ENCODE measurements at places on chromosomes 6 and 20.
A peak's percentile ranks its signal among the peaks of the same experiment; 100 is the strongest.

GRCh38 chr6:151001387-151002056, 136.0 kb downstream of the MTHFD1L start:
- DNase-seq: peak; percentile 48

DNA sequence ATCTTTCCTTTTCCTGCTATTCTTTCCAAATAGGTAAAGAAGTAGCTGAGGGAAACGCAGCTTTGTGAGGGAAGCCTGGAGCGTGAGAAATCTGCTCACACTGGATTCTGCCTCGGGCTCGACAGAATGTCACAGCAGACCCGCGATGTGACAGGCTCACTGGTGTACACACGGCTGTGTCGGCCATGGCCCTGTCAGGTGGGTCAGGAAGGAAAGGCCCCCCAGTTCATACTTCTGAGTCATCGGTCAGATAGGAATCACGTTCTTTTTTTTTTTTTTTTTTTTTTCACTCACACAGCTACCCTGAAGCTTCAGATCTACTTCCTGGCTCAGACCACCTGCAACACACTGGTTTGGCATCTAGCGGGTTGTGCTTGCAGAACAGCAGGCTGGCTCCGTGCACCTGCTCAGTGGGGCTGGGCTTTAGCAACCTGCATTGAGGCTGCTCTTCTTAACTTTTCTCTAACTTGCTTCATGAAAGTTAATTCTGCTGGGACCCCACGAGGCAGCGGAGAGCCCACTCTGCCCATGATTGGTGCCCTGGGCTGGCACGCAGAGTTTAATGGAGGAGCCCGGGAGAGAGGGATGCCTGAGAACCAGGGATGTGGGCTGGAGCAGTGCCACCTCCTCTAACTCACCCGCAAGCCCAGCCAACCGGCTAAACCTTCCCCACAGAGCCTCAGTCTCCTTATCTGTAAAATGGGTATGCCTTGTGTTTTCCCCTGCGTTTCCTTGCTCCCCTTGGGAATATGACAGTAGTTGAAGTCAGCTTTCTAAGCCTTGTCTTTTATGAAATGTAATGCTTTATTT, 61.5 kb upstream of the FNDC1 start:
- no peak for DNase-seq

DNA sequence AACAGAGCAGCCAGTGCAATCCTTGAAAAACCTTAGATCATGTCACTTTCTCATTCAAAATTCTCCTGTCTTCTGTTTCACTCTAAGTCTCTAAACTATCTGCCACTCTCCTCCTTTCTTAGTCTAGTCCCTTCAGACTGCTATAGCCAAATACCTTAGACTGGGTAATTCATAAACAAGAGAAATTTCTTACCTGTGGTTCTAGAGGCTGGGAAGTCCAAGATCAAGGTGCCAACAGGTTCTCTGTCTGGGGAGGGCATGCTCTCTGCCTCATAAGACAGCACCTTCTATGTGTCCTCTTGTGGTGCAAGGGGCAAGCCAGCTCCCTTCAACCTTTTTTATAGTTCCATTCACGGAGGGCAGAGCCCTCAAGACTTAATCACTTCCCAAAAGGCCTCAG, 156.3 kb downstream of the MTFR2 start:
- no peak for DNase-seq

- DNase-seq: no peak
These were observed 373.5 kb downstream of the CDC5L start for GRCh38 chr6:44761046-44761445.

DNA sequence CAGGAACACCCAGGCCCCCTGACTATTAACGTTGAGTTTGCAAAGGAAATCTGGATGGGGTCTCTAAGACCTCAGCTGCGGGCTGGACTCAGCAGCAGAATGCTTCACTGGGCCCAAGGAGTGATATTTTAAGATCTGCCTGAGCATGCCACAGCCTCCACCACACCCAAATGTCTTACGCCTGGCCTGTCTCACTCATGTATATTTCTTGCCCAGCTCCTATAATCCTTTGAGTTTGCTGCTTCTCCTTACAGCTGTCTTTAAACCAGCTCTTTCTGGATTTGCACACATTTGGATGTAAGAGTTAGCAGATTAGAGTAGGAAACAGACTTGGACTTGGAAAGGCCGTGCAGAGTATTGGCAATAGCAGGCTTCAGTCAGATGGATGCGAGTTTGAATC, 16.4 kb downstream of the CASS4 start:
- no peak for DNase-seq

DNA sequence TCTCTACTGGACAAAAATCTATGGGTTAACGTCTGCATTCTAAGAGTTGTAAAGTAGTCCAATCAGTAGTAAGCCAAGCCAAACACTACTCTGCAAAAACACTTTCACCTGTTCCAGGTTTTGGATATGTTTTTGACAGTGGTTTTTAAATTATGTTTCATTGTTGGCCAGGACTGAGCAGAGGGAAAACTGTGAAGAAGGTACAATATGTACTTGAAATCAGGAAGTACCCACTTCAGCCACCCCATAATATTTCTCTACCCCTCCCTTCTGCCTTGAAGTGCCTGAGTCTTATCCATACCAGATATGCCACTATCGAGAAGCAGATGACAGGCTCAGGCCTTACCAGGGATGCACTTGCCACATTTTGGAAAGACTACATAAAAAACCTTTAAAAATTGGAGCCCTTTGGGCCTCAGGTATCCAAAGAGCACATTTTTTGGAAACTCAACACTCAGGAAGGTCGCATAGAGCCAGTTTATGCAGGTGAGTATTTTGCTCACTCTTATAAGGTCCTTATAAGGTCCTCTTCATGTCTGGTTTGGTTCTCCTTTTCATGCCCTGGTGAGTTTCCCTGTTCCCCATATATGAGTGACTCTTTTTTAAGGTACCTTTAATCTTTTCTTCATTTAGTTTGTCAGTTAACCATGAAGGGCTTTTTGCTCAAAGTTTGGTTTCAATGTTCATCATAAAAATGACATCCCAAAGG, 859.3 kb upstream of the FLRT3 start:
- DNase-seq: peak; percentile 6

GRCh38 chr6:113362301-113363047, 494.7 kb upstream of the MARCKS start:
- no peak for DNase-seq

DNA sequence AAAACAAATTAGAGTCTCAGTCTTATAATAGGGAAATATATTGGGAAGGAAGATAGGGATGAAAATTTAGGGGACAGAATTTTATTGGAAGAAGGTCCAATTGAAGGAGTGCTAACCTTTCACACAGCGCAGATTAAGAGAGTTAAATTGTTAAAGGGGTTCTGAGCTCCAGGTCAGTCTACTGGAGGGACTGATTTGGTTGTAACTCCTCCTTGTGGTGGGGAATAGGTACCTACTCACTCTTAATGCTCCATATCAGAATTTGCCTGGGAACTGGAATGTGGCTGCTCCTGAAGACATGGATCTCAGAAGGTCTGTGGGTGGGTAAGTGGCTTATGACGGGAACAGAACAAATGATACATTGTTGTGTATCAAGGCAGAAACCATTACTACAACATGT, 143.5 kb downstream of the FLRT3 start:
- DNase-seq: no peak

- DNase-seq: no peak
These were observed 124.0 kb upstream of the ECI2 start for GRCh38 chr6:4259391-4259790.

- no peak for DNase-seq
These were observed 30.8 kb downstream of the BNIP5 start for GRCh38 chr6:36305885-36306284.

- no peak for DNase-seq
These were observed 264.8 kb downstream of the THBS2 start for GRCh38 chr6:168988801-168989200.

DNA sequence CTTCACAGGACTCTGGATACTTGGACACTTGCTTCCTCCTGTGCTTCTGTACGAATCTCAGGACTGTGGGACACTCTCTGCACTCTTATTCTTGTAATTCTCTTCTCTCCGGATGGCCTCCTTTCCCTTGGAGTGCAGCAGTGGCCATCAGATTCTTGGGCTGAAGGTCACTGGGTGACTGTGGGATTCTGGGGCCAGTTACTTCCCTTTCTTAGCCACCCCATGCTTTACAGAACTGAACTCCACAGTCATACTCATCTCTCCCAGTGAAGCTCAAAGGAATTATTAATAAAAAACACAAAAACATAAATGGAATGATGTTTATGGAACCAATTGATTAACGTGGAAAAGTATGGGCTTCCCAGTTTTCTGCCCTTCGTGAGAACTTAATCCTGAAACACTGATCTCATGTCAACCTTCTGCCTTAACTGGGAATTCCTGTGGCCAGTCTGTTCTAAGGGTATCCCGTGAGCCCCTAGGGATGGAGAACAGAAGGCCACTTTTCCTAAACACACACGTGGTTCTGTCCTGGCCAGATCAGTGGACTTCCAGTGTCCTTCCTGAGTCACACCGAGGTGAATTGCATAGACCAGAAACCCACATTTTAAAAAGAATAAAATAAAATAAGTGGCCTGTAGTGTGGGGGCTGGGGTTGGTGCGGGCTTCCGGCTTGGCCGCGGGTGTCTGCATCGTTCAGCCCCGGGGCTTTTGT, 23.6 kb upstream of the HLA-E start:
- peak; percentile 22 for DNase-seq

- DNase-seq: no peak
These were observed 31.4 kb downstream of the BCAS1 start for GRCh38 chr20:54038961-54039360.

DNA sequence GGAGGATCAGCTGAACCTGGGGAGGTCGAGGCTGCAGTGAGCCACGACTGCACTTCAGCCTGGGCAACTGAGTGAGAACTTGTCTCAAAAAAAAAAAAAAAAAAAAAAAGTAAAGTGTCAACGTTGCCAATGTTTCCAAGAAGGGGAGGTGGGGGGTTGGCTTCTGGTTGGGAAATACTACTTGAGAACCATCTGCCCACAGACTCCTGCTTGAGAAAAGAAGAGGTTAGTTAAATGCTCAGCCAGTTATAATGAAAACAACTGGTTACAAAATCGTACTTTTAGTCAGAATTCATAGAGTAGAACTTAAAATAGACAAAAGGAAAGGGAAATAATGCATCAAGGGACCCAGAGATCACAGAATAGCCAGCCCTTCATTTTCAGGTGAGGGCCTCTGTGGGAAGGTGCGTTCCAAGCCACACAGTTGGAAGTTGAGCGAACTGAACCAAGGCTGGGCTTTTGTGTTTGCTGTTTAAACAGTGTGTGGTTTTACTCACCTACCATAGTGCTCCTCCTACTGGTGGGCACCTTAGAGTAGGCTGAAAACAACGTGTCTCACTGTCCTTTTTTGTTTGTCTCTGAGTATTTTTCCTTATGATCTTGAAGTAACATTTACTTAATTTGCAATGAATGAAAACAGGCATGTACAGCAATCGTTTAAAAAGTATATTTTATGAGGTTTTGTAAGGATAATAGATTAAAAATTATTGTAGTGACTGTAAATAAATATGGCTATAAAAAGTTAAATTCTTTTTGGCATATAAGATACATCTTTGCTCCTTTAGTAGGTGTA, 200.7 kb downstream of the BCAS1 start:
- DNase-seq: peak; percentile 48

DNA sequence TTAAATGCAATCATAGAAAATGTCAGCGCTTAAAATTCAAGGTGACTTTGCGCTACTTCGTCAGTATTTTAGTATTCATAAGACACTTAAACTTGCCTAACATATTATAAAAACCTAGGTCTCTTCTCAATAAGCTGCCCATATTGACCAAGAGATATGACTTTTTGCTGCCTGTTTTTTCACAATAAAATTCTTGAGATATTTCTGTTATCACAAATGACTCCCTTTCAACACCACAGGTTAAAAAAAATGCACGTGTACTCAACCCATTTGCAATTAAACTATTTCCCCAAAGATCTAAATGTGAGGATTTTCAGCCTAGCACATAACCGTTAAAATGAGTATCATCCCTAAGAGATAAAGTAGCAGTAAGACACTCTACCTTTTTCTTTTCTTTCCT, 10.7 kb downstream of the ATXN1 start:
- DNase-seq: no peak

DNA sequence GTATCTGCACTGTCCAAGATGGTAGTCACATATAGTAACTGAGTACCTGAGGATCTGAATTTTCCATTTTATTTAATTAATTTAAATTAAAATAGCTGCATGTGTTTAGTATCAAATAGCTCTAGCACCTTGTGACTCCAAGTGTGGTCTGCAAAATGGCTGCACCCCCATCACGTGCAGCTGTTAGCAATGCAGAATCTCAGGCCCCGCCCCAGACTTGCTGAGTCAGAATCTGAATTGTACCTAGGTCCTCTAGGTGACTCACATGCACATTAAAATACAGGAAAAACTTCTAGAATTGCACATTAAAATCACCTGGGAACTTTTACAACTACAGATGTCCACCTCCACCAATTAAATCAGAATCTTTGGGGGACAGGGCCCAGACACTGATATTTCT, 19.2 kb upstream of the FAM83C start:
- DNase-seq: no peak

GRCh38 chr6:126781582-126781981, 336.9 kb upstream of the RSPO3 start:
- DNase-seq: no peak

DNA sequence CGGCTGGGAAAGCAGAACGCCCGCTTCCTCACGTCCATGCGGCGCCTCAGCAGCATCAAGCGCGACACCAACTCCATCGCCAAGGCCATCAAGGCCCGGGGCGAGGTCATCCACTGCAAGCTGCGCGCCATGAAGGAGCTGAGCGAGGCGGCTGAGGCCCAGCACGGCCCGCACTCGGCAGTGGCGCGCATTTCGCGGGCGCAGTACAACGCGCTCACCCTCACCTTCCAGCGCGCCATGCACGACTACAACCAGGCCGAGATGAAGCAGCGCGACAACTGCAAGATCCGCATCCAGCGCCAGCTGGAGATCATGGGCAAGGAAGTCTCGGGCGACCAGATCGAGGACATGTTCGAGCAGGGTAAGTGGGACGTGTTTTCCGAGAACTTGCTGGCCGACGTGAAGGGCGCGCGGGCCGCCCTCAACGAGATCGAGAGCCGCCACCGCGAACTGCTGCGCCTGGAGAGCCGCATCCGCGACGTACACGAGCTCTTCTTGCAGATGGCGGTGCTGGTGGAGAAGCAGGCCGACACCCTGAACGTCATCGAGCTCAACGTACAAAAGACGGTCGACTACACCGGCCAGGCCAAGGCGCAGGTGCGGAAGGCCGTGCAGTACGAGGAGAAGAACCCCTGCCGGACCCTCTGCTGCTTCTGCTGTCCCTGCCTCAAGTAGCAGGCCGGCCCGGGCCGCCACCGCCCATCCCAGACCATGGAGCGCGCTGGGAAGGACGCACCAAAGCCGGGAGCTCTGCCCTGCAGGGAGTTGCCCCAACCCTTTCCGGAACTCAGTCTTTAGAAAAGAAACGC, 36.7 kb downstream of the STX11 start:
- no peak for DNase-seq

- DNase-seq: no peak
These were observed 39.8 kb upstream of the SLC17A4 start for GRCh38 chr6:25714765-25715164.

- no peak for DNase-seq
These were observed 31.9 kb downstream of the PLCG1 start for GRCh38 chr20:41169162-41169690.

GRCh38 chr6:139567095-139567494, 192.6 kb upstream of the CITED2 start:
- no peak for DNase-seq

Data from GM13976 (cell line).